ENCODE measurements at places on chromosomes 12 and 14.

- no peak for DNase-seq
Measured at GRCh38 chr12:28184375-28184774, 5.9 kb upstream of the CCDC91 start.

- DNase-seq: no peak
Measured at GRCh38 chr14:34403646-34404045, 58.4 kb downstream of the SPTSSA start.

- peak; percentile 27 for DNase-seq
Measured at GRCh38 chr14:106844608-106845285, 1318.4 kb downstream of the TMEM121 start.

- DNase-seq: no peak
Measured at GRCh38 chr12:108888031-108888430, 8.1 kb downstream of the DAO start.

- DNase-seq: no peak
Measured at GRCh38 chr14:29603696-29604095, 324.0 kb downstream of the PRKD1 start.

GRCh38 chr14:68268197-68268596 lies 448.6 kb downstream of the RAD51B start:
- no peak for DNase-seq

GRCh38 chr12:16344269-16344668 lies 3.2 kb upstream of the MGST1 start:
- DNase-seq: no peak

- DNase-seq: no peak
Measured at GRCh38 chr14:35223927-35224326, 68.3 kb upstream of the PSMA6 start.

- no peak for DNase-seq
Measured at GRCh38 chr12:104605685-104606084, 148.9 kb downstream of the CHST11 start.

GRCh38 chr12:132776816-132777568 lies 15.4 kb upstream of the ANKLE2 start:
- no peak for DNase-seq

GRCh38 chr12:2609020-2609419 lies 185.8 kb upstream of the FKBP4 start:
- no peak for DNase-seq

DNA sequence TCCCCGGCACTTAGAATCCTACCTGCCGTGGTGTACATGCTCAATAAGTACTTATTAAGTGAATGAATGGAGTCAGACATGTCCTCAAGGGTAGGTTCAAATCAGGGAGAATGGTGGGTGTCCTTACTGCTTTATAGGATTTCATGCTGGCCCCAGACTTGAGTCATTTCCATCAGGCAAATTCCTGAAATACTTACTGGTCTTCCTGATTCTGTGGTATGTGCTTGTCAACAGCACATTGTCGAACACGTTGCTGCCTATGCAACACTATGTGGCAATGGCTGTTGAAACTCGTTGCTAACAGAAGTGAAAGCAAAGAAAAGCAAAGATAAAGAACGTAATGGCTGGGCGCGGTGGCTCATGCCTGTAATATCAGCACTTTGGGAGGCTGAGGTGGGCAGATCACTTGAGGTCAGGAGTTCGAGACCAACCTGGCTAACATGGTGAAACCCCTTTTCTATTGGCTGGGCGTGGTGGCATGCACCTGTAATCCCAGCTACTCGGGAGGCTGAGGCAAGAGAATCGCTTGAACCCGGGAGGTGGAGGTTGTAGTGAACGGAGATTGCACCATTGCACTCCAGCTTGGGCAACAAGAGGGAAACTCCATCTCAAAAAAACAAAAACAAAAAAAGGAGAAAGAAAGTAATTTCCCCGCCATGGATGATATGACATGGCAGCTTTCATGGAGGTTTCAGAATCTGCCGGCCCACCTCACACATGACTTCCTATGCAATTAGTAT lies 214.9 kb downstream of the ZFP36L1 start:
- DNase-seq: no peak

DNA sequence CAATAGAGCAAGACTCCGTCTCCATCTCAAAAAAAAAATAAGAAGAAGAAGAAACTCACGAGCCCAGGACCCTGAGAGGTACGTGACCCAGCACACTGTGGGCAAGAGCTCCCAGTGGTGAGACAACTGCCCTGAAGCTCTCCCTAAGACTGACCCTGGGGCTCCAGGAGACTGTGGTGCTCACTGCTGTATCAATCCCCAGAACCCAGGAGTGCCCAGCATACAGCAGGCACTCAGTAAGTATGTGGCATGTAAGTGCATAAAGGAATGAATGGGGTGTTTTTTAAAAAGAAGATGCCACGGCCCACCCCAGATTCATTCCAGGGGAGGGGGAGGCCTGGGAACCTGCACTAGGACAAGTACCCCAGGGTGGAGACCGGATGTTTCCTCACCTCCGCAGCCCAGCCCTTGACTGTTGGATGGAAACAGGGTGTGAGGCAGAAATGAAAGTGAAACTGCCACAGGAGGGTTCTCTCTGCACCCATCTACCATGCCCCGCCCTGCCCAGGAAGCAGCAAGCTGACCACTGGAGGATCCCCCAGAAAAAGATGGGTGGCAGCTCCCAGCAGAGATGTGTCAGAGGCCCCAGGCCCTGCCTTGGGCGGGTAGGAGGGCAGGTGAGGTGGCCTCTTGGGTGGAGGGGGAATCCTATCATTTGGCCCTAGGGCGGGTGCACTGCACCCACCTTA lies 12.2 kb downstream of the ITPK1 start:
- peak; percentile 22 for DNase-seq

DNA sequence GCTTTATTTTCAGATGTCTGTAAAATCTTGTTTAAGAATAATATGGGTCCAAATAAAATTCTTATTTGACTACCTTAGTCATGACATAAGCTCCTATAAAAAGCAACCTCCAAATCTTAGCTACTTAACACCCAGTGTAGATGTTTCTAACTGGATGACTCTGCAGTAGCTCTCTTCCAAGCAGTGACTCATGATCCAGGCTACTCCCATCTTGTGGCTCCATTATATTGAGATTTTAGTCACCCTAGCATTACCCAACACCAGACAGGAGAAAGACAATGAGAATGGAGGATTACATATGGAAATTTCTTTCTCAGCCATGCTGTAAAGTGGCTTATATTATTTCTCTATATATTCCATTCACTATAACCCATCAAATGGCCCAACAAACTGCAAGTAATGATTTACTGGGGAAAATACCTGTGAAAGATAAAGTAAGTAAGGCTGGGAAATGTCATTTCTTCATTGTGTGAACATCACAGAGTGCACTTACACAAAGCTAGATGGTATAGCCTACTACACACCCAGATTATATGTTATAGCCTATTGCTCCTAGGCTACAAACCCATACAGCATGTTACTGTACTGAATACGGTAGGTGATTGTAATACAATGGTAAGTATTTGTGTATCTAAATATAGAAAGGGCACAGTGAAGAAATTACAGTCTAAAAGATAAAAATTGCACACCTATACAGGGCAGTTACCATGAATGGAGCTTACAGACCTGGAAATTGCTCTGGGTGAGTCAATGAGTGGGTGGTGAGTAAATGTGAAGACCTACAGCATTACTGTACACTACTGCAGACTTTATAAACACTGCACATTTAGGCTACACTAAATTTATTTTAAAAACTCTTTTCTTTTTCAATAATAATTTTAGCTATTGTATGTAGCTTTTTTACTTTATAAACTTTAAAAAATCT lies 163.2 kb downstream of the DYRK2 start:
- DNase-seq: no peak

- DNase-seq: no peak
Measured at GRCh38 chr14:23360496-23360895, 4.5 kb downstream of the EFS start.

- DNase-seq: no peak
Measured at GRCh38 chr14:105387530-105387922, 10.8 kb upstream of the TEX22 start.

GRCh38 chr14:32043624-32044023 lies 33.5 kb upstream of the ARHGAP5 start:
- no peak for DNase-seq

DNA sequence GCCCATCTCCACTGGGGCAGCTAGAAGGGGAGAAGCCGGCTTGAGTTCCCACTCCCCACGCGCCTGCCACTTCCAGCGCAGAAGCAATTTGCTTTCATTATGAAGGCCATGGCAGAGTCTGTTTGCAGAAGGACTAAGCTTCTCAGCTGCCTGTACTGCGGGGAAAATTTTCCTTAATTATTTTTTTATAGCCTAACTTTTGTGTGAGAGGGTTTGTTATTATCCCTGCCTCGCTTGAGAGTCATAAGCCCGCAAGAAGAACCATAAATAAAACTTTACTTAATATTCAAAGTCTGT lies 56.0 kb upstream of the DLK1 start:
- DNase-seq: no peak

- no peak for DNase-seq
Measured at GRCh38 chr14:37081856-37082255, 90.5 kb downstream of the SLC25A21 start.

DNA sequence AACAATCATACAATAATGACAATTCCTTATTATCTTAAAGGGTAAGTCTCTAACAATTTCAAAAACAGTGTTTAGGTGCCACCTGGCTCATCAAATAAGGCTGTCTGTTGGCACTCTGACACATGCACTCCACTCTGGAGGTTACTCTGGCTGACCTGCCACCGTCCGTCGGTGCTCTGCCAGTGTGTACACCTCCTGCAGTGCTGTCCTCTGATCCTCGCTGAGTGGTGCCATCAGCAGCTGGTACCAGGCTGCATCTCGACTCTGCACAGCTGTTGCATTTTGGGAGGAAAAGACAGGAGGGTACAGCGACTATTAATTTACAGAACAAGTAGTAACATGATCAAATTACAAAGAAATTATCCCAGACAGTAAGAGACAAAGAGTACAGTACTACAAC lies 63.9 kb downstream of the IPO8 start:
- DNase-seq: no peak

DNA sequence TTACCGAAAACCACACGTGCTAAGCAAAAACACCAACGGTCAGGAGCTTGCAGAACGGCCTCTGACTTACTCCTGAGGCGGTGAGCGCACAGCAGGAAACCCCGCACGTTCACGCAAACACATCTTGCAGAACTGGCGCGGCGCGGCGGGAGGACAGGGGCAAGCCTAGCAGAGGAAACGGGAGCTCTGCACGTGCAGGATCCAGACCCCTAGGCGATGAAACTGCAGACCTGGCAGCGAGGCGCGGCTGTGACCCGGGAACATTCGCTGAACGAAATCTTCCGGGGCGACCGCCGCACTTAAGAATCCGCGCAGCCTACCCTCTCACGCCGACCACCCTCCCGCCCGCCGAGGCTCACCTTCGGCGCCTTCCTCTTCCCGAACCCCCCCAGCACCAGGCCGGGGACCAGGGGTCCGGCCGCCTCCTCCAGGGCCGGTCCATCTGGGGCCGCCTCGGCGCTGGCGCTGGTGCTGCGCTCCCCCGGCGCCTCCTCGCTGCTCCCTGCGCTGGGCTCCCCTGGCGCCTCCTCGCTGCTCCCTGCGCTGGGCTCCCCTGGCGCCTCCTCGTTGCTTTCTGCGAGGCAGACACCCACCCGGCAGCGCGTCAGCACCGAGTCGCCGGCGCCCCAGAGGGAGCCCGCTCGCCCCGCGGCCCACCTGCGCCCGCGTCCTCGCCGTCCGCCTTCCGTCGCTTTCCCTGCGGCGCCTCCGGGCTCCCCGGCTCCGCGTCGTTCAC lies 615 bp downstream of the DDX51 start:
- DNase-seq: no peak

GRCh38 chr12:77940011-77940423 lies 109.3 kb downstream of the NAV3 start:
- no peak for DNase-seq

DNA sequence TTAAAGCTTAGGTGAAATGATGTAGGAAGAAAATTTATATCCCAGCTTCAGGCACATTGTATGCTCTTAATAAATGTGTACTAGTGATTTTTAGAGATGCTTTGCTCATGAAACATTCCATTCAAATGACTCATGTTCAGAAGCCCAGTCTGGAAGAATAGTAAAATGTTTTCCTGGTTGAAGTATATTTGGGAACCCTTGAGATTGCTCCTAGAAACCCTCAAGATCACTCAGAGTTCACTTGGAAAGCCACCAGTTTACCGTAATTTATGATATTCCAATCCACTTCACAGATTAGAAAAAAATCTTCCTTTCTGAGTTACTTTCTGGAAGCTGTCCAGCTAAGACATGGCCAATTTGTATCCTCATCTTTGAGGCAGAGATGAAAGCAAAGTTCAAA lies 186.4 kb downstream of the SYT10 start:
- DNase-seq: no peak

DNA sequence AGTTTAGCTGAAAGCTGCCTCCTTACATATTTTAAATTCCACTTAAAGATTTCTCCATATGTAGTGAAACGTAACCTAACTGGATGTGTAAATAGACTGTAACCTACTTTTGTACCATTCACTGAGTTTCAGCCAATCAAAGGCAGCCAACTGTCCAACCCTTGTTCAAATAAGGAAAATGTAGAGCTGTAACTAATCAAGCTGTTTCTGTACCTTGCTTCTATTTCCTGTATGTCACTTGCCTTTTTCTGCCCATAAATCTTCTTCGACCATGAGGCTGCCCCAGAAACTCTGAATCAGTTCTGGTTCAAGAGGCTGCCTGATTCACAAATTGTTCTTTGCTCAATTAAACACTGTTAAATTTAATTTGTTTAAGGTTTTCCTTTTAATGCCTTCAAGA lies 6.3 kb downstream of the SLC7A8 start:
- no peak for DNase-seq

- no peak for DNase-seq
Measured at GRCh38 chr14:51653079-51653774, 1.5 kb downstream of the FRMD6 start.

DNA sequence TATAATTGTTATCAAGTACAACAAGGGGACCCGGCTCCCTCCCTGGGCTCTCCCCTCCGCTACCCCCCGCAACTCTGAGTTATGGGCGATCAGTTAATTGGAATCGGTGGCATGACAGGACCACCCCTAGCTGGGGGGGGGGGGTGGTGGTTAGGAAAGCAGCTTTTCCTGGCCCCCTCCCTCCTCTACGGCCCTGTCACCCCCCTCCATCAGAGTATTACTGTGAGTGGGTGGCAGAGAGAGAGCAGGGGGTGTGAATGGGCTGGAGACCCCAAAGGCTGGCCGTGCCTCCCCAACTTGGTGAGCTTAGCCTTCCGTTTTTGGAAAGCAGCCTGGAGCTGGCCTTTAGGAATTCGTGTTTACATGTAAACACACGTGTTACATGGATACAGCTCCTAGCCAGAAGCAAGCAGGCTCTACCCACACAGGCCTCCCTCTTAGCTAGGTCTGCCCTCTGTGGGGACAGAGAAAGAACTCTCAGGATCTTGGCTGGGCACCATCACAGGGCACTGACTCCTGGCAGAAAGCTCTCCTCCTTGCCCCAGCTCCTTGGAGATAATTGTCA lies 1.1 kb upstream of the HOXC4 start:
- no peak for DNase-seq
